ENCODE measurements at places on chromosomes 6 and 20.
A peak's percentile ranks its signal among the peaks of the same experiment; 100 is the strongest.

- no peak for DNase-seq
These were observed 497.7 kb upstream of the MARCKS start for GRCh38 chr6:113359155-113360140.

- no peak for DNase-seq
These were observed 18.2 kb downstream of the DSE start for GRCh38 chr6:116388924-116389323.

DNA sequence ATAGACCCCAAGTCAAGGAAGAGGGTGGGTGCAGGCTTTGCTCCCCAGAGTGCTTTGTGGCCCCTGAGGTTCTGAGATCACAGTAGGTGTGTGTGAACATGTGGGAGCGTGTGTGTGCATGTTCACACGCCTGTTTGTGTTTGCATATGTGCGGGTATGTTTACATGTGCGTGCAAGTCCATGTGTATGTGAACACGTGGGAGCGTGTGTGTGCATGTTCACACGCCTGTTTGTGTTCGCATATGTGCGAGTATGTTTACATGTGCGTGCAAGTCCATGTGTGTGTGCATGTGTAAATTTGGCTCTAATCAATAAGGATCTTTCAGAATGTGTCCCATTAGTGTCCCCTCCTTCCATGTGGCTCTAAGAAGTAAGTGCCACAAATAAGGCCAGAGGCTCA is 41.4 kb upstream of the PCMTD2 start:
- DNase-seq = no peak

DNA sequence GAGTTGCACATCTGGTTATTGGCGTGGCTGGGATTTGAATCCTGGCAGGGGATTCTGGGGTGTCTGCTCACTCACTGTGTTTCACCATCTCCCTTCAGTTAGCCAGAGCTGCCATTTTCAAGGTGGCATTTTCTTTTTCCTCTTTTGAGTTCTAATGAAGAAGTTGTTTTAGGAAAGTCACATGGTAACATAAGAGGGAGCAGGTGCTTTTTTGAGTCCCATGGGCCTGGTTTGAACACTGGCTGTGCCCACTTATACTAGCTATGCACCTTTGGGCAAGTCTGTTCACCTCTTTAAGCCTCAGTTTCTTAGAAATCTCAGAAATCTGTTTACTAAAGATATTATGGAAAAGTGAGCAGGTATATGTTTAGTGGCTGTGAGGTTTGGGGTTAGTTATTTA is 39.6 kb downstream of the ANKS1A start:
- no peak for DNase-seq

DNA sequence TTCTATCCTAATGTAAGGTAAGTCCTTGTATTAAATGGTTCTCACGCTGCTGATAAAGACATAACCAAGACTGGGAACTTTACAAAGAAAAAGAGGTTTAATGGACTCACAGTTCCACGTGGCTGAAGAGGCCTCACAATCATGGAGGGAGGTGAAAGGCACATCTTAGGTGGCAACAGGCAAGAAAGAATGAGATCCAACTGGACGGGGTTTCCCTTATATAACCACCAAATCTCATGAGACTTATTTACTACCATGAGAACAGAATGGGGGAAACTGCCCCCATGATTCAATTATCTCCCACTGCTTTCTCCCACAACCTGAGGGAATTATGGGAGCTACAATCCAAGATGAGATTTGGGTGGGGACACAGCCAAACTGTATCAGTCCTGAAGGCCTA is 136.6 kb downstream of the HTR1B start:
- no peak for DNase-seq

GRCh38 chr6:151553416-151554165 is 59.8 kb downstream of the CCDC170 start:
- DNase-seq = no peak

DNA sequence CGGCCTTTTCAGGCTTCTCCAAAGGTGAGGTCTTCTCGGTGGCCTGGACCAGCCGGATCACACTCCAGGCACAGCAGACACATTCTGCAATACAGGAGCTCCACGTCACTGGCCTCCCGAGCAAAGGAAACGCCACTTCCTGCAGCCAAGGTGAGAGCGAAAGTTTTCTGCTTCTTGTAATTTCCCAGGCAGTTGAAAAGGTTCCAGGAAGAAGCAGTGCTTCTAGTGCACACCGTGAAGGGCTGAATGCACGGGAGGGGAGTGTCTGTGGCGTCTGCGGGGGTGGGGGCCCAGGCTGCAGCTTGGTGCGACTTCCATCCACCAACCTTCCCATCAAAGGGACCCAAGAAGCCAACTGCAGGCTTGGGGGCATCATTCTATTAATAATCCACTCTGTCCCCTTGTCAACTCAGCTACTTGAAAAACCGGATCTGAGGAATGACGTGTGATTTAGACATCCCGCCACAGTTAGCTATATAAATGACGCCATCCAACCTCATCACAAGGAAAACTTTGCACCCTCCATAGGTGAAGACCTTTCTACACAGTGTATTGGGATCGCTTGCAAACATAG is 61.1 kb downstream of the NFATC2 start:
- peak; percentile 78 for DNase-seq

- DNase-seq = no peak
These were observed 125.0 kb upstream of the MLIP start for GRCh38 chr6:53986165-53986720.

DNA sequence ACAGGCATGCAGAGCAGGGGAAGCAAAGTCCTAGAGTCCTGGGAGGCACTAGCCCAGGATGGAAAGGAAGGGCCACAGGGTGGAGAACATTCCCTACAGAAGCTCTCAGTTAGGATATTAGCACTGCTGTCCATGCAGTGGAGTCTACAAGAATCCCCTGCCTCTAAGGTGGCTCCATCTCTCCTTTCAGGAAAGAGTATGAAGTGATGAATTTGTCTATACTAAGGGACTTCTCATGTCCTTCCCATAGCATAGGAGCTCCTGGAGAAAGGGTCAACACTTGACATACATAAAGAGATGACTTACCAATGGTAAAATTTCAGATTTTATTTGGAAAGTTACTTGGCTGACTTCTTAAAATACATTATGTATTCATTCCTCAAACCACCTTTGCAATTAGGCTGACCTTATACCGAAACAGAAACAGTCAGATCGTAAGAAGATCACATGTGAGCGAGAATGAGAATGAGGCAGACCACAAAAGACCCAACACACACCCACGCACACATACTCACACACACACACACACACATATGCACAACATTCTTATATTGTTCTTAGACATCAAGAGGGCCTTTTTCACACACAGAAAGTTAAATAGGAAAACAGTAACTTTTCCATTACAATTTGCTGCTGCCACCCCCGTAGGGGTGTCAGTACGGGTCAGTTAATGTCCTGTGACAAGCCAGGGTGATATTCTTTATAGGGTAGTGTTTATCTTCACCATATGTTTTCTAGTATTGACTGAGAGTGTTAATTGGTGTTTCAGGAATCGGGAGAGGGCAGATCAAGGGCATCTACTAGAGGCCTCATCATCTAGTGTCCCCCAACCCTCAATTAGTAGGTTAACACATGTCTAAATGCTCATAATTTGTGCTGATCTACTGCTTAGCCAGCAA is 159.4 kb downstream of the FAXC start:
- DNase-seq = peak; percentile 65

DNA sequence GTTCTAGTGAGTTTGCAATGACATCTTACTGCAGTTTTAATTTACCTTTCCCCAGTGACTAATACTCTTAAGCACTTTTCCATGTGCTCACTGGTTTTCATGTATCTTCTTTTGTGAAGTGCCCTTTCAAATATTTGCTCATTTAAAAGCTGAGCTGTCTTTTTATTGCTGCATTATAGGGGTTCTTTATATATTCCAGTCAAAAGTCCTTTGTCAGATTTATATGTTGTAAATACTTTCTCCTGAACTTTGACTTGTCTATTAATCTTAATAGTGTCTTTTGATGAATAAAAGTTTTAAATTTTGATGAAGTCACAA is 50.2 kb upstream of the ELOVL5 start:
- DNase-seq = no peak

GRCh38 chr6:153086225-153086990 is 44.7 kb downstream of the RGS17 start:
- DNase-seq = no peak

DNA sequence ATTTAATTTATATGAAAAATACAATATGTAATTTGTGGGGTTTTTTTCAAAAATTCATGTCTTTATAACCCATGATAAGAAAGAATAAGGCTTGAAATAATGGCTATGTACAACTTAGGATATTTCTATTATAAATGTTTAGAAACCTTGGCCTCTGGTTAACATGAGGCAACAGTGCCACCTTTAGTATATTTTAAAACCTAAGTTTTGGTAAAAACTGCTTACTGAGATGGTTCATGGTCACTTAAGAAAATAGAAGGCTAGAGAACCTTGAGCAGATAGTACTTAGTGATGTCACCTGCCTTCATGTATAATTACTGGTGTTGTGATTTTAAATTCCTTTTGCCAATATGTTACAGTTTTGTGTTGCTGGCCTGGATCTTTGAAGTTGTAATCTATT is 176.4 kb downstream of the ADGB start:
- no peak for DNase-seq

DNA sequence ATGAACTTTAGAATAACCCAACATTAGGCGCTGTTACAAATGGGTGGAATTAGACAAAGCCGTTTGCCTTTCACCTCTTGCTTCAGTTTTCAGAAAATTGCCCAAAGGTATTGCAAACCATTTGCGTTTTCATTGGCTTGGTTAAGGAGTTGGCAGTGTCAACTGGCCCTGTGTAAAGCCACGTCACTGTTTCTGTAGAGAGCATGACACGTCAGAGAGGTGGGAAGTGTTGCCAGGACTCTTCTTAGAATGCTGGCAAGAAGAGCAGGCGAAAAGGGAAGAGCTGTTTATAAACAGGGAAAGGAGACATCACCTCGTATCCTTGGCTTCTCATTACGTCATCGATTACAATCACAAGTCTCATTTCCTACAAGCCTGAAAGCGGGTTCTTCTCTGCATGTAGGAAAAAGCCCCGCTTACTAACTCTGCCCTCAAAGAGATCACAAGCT is 4.2 kb upstream of the IRF4 start:
- DNase-seq = no peak

- DNase-seq = no peak
These were observed 65.5 kb upstream of the AFDN start for GRCh38 chr6:167760979-167761793.

GRCh38 chr6:98957450-98957849 is 9.7 kb upstream of the FBXL4 start:
- no peak for DNase-seq

DNA sequence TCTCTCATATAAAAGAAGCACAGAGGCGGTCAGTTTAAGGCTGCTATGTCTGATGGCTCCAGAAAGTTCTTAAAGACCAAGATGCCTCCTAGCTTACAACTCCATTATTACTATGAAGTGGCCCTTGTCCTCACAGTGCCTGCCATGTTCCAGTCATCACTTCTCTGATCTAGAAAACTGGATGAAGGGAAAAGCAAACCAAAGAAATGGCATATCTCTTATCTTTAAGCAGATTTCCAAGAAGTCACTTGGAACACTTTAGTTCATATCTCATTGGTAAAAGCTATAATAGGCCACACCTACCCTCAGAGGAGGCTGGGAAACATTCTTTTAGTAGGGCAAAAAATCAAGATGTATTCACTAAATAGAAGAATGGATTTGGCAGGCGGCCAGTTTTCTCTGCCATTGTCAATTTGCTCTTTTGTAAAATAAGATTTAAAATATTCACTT is 289.6 kb downstream of the TBC1D7 start:
- no peak for DNase-seq

GRCh38 chr6:32460528-32460927 is 20.8 kb downstream of the HLA-DRA start:
- no peak for DNase-seq

- DNase-seq = peak; percentile 51
These were observed 805 bp downstream of the PHF1 start for GRCh38 chr6:33411632-33412005.

- DNase-seq = no peak
These were observed 13.1 kb downstream of the ZNF217 start for GRCh38 chr20:53580376-53581111.

DNA sequence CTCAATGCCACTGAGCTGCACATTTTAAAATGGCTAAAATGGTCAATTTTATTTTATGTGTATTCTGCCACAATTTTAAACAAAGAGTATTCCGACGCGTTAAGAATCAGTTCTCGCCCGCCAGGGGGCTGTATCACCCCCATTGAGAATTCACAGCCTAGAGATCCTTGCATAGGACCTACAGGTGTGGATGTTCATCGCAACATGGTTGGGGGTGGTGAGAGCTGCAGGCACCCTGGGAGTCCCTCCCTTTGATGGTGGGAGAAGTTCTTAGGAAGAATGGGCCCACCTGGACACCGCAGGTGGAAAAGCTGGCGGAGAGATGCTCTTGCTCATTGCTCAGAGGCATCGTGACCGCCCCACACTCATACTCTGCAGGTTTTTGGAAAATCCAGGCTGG is 63.5 kb downstream of the SLC2A10 start:
- no peak for DNase-seq

DNA sequence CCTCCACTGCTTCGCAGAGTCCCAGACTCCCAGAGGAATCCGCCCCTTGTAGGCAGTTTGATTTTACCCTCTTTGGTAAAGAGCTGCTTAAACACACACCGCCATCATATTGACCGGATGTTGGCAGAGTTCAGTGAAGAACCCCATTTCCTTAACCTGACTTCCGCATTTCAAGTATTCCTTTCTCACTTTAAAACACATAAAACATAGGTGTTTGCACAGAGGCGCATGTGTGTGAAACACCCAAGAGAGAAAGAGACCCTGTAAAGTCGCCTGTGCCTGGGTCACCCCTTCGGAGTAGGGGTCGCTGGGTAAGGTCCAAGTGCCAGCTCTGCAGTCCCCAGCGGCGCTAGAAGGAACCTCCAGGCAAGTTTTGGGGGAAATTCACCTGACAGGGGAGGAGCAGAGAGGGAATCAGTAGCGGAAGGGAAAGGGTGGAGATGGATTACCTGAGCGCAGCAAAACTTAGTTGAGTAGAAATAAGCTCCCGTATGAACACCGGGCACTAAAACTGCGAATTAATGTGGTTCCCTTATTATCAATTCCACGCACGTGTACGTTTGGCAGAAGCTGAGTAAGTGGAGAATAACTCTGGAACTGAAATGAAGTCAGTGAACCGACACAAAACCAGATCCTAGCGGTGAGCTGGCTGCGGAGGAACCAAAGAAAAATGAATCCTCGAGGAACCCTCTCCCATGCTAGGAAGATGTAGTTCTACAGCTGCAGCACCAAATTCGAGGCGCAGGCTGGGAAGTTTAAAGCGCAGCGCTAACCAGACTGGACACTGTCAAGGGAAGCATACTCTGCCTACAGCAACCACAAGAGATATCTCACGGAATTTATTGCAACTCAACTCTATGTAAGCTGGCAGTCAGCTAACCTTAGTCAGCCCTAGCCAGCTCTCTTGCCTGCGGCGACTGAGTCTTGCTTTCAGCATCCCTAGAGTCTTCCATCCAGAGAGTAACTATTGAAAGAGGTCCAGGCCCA is 3.5 kb upstream of the HTR1B start:
- no peak for DNase-seq

DNA sequence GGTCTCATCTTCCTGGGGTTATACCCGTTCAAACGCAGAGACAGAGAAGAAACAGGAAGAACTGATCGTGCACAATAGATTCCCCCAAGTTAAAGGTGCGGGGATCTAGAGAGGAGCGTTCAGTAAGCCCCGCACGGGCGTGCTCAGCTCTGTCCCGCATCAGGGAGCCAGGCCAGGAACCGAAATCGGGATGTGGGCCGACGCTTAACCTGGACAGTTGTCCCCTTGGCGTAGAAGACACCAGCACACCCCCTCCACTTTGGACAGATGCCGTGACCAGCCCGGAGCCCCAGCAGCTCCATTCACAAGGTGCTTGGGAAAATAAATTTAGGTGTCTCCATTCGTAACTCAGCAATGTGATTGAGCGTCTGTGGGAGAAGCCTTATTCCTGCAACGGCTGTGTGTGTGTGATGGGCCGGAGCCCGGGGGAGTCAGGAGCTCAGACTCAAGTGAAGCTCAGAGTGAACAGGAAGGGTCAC is 24.0 kb upstream of the GATA5 start:
- DNase-seq = no peak
